IMR-90 (cell line): ENCODE measurements at places on chromosomes 5 and 9. TPM values are rescaled to one million over a fixed set of nuclear protein-coding genes. Genes with fewer than 3 reads are reported as not detected.

Gene PRRT1B
- not detected in 2 replicates for total RNA-seq

DNA sequence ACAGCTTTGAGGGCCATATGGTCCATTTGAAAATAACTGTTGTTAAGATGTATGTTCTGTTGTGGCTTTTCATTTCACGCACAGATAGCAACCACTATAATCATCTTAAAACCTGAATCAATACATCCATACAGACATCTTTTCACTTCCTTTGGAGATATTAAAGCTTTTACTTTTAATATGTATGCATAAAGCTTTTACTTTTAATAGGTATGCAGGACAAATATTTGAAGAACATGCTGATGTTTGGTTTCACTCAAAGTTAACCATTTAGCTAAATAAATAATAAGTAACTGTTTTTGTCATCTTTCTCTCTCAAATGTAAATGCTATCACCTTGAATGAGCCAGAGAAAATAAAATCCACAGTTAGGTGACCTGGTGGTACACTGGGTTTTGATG, 108.6 kb downstream of the OXCT1 start:
- no peak for DNase-seq

DNA sequence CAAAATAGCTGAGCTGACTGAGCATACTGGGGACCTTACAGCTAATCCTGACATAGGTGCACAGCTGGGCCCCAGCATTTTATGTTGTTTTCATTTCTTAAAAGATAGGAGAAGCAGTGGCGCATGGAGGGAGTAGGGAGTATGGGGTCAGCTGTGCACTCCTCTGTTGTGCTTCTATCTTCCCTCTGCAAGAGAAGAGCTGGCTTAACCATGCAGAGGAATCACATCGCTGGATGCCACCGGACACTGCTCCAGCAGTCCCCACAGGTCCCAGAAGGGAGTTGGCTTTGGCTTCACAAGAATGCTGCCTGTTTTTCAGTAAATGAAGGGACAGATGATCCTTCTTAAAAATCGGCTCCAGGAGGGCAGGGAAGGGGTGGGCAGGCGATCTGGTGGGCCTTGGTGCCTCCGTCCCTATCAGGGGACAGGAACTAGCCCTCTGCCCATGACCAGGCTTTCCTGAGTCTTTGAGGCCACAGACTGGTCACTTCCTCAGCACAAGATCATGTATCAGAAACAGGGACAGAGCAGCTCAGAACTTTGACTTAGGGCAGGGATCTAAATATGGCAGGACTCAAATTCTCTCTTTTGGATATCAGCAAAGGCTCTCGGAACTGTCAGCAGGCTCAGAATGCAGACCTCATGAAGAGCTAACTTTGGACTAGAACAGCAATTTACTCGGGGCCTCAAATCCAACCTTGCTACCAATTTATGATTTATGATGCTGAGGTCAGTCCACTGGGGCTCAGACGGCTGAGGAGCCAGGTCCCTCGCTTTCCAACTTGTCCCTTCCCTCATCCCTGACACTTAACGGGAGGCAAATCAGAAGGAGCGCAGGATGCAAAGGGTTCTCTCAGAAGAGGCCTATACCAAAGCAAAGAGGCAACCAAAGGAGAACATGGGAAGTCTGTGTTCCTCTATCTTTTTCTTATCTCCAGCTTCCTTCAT, 47.2 kb downstream of the MARCHF3 start:
- DNase-seq, result no peak

- DNase-seq, result peak; percentile 53
Observed at GRCh38 chr5:137344723-137345322, 154.3 kb downstream of the SPOCK1 start.
